Stimulated activated CD8-positive, alpha-beta memory T cell treated with anti-CD3 and anti-CD28 coated beads, Interleukin-15, amount 100 ng/mL, for 1 hour (primary cell): ENCODE measurements at places on chromosomes 7 and 10.

- no peak for DNase-seq
Observed at GRCh38 chr7:40506158-40506557, 371.4 kb downstream of the SUGCT start.

- DNase-seq, result no peak
Observed at GRCh38 chr10:131635564-131636015, 265.2 kb upstream of the PPP2R2D start.

GRCh38 chr10:6356280-6356793 lies 153.6 kb downstream of the PFKFB3 start:
- no peak for DNase-seq

DNA sequence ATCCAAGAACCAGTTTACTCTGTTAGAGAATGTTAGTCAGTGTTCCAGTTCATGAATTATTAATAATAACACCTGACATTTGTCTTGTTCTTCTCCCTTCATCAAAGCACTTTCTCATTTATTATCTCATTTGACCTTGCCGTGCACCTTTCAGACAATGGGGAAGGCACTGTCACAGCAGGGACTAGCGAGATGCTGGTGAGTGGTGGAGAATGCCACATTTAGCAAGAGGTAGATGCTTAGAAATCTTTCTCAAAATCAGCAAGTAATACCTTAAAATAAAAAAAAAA lies 34.2 kb upstream of the XRCC2 start:
- no peak for DNase-seq

DNA sequence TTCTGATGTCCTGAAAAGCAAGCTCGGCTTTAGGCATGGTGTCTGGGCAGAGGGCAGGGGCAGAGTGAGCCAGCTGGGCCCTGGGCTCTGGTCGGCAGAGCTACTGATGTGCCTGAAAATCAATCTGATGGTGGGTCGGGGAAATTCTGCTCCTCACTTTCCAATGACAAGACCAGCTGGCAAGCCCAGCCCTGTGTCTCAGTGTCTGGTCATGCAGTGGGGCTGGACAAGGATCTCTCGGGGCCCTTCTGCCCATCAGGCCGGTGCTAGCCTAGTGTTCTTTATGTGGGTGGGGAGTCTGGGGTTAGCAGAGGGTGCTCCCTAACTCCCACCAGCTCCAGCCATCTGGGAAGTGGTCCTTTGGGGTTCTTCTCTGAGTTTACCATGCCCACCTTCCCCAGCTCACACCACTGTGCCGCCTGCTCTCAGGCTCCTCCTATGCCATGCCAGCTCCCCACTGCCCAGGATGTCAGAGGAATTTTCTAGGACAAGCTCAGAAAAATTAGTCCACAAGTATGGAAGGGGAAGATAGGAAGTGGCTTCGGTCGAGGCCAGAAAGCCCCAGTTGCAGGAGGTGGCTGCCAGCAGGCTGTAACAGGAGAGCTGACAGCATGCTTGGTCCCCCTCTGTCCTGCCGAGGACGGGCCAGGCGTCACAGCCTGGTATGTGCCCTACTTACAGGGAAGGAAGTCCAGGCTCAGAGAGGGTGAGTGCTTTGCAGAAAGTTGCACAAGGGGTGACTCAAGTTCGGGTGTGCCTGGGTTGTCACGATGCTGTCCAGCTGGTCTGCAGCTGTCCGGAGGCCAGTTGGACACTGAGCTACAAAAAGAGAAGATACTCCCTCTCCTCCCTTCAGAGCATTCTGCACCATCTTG lies 135.2 kb downstream of the ADCY1 start:
- DNase-seq, result no peak

GRCh38 chr10:86363833-86364490 lies 2.6 kb downstream of the GRID1 start:
- DNase-seq, result no peak

DNA sequence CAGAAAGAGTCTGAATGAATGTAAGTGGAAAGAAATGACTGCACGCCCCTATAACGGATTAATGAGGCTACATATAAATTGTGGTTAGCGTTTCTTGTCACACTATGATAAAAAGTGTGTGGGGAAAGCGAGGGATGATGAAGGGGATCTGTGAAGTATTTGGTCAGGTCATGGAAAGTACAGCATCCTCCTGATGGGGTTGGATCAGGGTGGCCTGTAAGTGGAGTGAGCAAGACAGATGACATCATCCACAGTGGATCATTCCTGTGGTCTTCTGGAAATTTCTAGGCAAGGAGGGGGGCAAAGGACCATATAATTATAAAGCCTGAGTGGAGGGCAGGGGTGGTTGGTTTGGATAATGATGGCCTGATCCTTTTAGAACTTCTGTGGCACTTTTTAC lies 606.0 kb downstream of the INHBA start:
- DNase-seq, result no peak

- no peak for DNase-seq
Observed at GRCh38 chr7:94374721-94375566, 19.8 kb upstream of the COL1A2 start.

DNA sequence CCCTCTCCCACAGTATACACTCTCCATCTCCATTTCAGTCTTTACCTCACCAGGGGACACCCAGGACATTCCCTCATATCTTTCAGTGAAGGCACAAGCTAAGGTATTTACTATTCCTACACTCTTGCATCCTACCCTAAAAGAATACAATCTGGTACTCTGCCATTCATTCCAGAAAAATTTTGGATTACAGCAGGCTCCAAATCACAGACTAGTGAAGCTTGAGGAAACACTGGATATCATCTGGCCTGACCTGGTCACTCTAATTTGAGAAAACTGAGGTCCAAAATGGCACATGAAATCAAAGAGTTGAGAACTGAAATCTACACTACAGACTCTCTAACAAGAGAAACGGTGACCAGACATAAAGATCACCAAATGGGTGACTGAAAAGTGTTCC lies 61.7 kb downstream of the CREB3L2 start:
- DNase-seq, result no peak
